ENCODE measurements at places on chromosomes 1 and 21. TPM values are rescaled to one million over a fixed set of nuclear protein-coding genes. Genes with fewer than 3 reads are reported as not detected.

Gene CFHR1
- not detected for total RNA-seq

- H3K36me3 ChIP-seq: no peaks in the 10 kb centered on the region
- no peak overlapping the region for H3K27ac ChIP-seq
- H3K27me3 ChIP-seq: no peaks in the 10 kb centered on the region
- no peaks in the 10 kb centered on the region for H3K4me1 ChIP-seq
- no peak overlapping the region for H3K4me3 ChIP-seq
- no peak for DNase-seq
Measured at GRCh38 chr1:33056426-33056825, 19.7 kb upstream of the AK2 start.

- DNase-seq: no peak
- H3K4me1 ChIP-seq: no peaks in the 10 kb centered on the region
- no peak overlapping the region for H3K4me3 ChIP-seq
- no peaks in the 10 kb centered on the region for H3K36me3 ChIP-seq
- no peak overlapping the region for H3K27ac ChIP-seq
Measured at GRCh38 chr1:32907435-32907834, 6.2 kb upstream of the TMEM54 start.

DNA sequence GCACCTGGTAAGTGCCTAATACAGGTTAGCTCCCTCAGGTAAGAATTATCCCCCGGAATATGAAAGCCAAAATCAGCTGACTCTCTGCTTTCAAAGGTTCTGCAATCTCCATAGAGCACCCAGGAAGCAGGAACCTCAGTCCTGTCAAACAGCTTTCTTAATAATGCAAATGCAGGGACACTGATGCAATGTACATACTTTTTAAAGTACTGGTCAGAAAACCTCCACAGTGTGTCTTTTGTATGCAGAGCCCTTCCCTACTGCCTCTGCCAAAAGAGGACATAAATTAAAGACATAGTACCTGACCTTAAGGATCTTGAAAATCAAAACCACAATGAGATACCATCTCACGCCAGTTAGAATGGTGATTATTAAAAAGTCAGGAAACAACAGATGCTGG lies 365.0 kb upstream of the KAZN start:
- no peaks in the 10 kb centered on the region for H3K4me1 ChIP-seq
- H3K36me3 ChIP-seq: no peaks in the 10 kb centered on the region
- no peak for DNase-seq

Gene USH2A
- 0.11 TPM for total RNA-seq

GRCh38 chr1:25737130-25737529 lies 62.9 kb upstream of the SELENON start:
- no peak for DNase-seq
- no peaks in the 10 kb centered on the region for H3K36me3 ChIP-seq
- no peak overlapping the region for H3K27ac ChIP-seq
- H3K4me1 ChIP-seq: no peaks in the 10 kb centered on the region
- no peak overlapping the region for H3K4me3 ChIP-seq

Gene TFB2M
- total RNA-seq: 23.9 TPM

GRCh38 chr21:14483296-14483695 lies 62.8 kb downstream of the SAMSN1 start:
- no peaks in the 10 kb centered on the region for H3K4me1 ChIP-seq
- H3K27me3 ChIP-seq: no peaks in the 10 kb centered on the region
- H3K36me3 ChIP-seq: no peaks in the 10 kb centered on the region
- no peak overlapping the region for H3K27ac ChIP-seq
- no peak overlapping the region for H3K4me3 ChIP-seq

Gene GUCA2A
- total RNA-seq: 28.8 TPM

Gene FCN3
- total RNA-seq: not detected

DNA sequence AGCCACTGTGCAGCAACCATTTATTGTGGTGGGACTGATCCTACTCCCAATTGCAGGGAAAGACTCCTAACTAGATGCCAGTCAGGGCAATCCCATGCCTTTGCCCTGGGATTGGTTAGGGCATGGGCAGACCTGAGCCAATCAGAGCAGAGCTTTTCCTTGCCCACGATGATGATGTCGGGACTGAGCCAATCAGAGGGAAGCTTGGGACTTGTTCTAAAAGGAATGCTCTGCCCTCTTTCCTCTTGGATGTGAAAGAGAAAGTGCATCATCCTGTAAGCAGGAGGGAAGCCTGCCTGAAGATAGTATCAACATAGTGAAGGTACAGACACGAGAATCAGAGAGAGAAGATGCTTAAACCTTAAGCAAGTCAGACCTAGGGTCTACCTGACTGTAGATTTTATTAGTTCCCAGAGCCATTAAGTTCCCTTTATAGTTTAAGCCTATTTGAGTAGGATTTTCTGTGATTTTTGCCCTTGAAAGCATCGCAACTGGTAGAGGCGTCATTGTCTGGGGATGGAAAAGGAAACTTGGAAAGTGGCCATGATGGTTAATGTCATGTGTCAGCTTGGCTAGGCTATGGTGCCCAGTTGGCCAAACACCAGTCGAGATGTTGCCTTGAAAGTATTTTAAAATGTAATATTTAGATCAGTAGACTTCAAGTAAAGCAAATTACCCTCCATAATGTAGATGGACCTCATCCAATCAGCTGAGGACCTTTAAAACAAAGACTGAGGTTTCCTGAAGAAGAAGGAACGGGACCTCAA lies 19.9 kb downstream of the IRF2BP2 start:
- no peaks in the 10 kb centered on the region for H3K36me3 ChIP-seq
- no peak for DNase-seq
- no peak overlapping the region for H3K27ac ChIP-seq
- no peaks in the 10 kb centered on the region for H3K4me1 ChIP-seq
- no peak overlapping the region for H3K4me3 ChIP-seq
- H3K27me3 ChIP-seq: no peaks in the 10 kb centered on the region

GRCh38 chr1:22341791-22342605 lies 109.7 kb upstream of the ZBTB40 start:
- H3K27me3 ChIP-seq: no peaks in the 10 kb centered on the region
- H3K27ac ChIP-seq: no peak overlapping the region
- no peaks in the 10 kb centered on the region for H3K36me3 ChIP-seq

GRCh38 chr1:244214009-244214967 lies 163.2 kb downstream of the ZBTB18 start:
- no peaks in the 10 kb centered on the region for H3K4me1 ChIP-seq
- H3K4me3 ChIP-seq: no peak overlapping the region
- H3K36me3 ChIP-seq: no peaks in the 10 kb centered on the region
- no peak for DNase-seq

DNA sequence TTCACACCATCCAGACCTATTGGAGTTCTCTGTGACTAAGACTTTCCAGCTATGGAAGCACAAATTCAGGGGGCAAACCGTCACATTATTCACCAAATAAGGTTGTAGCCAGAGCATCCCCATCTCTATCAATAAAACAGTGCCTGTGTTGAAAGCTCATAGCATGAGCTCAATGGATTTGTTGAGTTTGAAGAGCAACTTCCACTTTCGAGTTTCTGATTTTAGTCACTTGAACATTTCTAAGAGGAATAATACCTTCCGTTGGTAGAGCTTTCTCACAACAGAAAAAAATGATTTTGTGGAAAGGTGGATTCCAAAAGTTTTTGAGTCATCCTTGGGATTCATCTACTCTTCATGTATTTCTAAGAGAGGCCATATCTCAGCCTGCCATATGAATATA lies 13.0 kb upstream of the ELAVL4 start:
- H3K36me3 ChIP-seq: no peaks in the 10 kb centered on the region
- H3K27me3 ChIP-seq: no peaks in the 10 kb centered on the region
- DNase-seq: no peak
- H3K4me3 ChIP-seq: no peak overlapping the region

- no peak overlapping the region for H3K4me3 ChIP-seq
- no peaks in the 10 kb centered on the region for H3K4me1 ChIP-seq
- no peak overlapping the region for H3K27ac ChIP-seq
- H3K27me3 ChIP-seq: no peaks in the 10 kb centered on the region
- no peak for DNase-seq
Measured at GRCh38 chr21:32658524-32658923, 46.3 kb upstream of the CFAP298 start.

All from Caco-2 (cell line).